GM12891 (cell line): ENCODE measurements at places on chromosomes 1 and 21.

DNA sequence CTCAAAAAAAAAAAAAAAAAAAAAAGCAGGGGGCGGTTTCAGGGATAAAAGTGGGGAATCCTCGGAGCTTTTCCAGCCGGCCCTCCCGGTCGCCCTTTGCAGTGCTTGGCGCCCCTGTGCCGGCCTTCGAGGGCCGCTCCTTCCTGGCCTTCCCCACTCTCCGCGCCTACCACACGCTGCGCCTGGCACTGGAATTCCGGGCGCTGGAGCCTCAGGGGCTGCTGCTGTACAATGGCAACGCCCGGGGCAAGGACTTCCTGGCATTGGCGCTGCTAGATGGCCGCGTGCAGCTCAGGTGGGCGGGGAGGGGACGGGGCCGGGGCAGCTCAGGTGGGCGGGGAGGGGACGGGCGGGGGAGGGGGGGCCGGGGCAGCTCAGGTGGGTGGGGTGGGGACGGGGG, 25.3 kb downstream of the RNF223 start:
- no peak for DNase-seq

- no peak for DNase-seq
Measured at GRCh38 chr1:200075522-200075921, 48.0 kb downstream of the NR5A2 start.

DNA sequence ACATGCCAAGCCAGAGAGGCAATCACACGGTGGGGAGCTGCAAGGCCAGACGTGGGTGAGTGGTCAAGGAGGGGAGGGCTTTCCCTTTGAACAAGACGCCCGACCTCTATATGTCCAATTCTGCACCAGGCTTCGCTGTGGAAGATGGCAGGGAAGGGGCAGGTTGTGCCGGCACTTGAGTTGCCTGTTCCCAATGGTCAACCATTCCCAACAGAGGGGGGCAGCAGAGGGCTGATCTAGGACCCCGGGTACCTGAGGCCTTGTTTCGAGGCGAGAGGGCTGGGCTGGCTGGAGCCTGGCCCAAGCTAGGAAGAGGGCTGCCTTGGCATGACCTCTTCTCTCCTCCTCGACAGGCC, 64.9 kb downstream of the TMEM53 start:
- no peak for DNase-seq

DNA sequence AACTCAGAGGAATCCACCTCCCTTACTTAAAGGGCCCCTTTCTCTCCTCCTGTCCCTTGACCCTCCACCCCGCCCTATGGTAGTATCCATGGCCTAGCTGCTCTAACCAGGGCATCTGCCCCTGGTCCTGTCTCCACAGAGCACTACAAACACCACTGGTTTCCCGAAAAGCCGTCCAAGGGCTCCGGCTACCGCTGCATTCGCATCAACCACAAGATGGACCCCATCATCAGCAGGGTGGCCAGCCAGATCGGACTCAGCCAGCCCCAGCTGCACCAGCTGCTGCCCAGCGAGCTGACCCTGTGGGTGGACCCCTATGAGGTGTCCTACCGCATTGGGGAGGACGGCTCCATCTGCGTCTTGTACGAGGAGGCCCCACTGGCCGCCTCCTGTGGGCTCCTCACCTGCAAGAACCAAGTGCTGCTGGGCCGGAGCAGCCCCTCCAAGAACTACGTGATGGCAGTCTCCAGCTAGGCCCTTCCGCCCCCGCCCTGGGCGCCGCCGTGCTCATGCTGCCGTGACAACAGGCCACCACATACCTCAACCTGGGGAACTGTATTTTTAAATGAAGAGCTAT, 1.7 kb downstream of the BTG2 start:
- DNase-seq, result no peak

- DNase-seq, result no peak
Measured at GRCh38 chr1:104197516-104197915, 447.8 kb downstream of the AMY1C start.

- no peak for DNase-seq
Measured at GRCh38 chr21:14308234-14308633, 74.7 kb downstream of the HSPA13 start.

- no peak for DNase-seq
Measured at GRCh38 chr1:8421721-8422120, 103.8 kb downstream of the SLC45A1 start.

DNA sequence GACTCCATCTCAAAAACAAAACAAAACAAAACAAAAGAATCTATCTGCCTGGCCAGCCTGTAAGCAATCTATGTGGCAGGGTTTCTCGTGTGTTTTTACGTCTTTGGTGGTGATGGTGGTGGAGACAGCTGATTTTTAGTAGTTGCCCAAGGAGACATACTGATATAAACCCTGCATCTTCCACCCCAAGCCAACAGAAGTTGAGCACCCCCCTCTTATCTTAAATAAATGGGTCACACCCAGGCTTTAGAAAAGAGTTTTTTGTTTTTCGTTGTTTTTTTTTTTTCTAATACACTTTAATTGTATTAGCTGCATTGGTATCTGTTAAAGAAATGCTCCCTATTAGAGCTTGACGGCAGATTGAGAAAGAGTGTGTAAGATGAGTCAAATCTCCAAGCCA, 134.7 kb downstream of the GLUL start:
- DNase-seq, result no peak
